NCI-H2029 treated with DMSO at 0.1 percent for 48 hours (cell line): ENCODE measurements at places on chromosomes 1 and 21.

GRCh38 chr1:235527196-235527814 is 23.1 kb upstream of the B3GALNT2 start:
- DNase-seq = no peak

DNA sequence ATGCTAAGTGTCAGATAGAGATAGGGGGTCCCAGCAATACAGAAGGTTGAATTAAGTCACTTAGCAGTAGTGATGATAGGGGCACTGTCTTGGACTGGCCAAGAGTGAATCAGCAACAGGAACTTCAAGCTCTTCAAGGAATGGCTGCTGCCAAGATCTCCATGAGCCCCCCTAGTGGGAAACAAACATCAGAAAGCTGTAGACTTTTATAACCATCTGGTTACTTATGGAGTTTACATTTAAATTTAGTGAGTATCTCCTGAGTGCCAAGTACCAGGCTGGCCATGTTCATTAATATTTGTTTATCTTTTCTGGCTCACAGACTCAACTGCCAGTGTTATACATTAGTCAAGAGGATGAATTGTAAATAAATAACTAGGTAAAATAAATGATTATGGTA is 327.3 kb downstream of the TTLL7 start:
- DNase-seq = no peak

- no peak for DNase-seq
These were observed 98.1 kb downstream of the RUNX1 start for GRCh38 chr21:34950980-34951379.

GRCh38 chr1:204142032-204142974 is 9.5 kb downstream of the ETNK2 start:
- no peak for DNase-seq

- DNase-seq = no peak
These were observed 78.6 kb downstream of the SLC25A24 start for GRCh38 chr1:108121358-108122143.
